Hematopoietic multipotent progenitor cell treated with erythropoietin and hydrocortisone succinate and interleukin-3 and kit ligand, for 17 days (in vitro differentiated cells): ENCODE measurements at places on chromosomes 3 and 15.

DNA sequence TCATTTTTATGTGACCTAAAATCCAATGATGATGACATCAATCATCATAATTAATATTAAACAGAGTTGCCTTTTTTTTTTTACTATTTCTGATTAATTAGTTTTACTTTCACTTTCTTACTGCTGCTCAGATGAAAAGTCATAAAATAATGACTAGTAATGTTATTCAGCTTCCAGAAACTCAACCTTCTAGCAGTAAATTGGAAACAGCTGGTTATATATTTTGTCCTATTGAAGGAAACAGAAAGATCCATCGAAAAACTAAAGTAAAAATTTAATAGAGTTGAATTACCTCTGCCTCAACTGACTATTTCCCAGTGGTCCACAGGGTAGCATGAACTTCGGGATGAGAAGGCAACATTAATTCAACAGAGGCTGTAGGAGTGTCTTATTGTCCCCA, 107.1 kb upstream of the PTX3 start:
- no peak for DNase-seq

- DNase-seq = peak; percentile 4
These were observed at the start of gene AMT for GRCh38 chr3:49422379-49423248. Gene AMT, minus strand, starts transcription at chr3:49422473. Its CDS starts 23 bp downstream, at chr3:49422450.

- DNase-seq = no peak
These were observed 118.1 kb downstream of the AGBL1 start for GRCh38 chr15:86197770-86198169.

GRCh38 chr3:127999509-128000106, 52.6 kb upstream of the SEC61A1 start:
- no peak for DNase-seq

DNA sequence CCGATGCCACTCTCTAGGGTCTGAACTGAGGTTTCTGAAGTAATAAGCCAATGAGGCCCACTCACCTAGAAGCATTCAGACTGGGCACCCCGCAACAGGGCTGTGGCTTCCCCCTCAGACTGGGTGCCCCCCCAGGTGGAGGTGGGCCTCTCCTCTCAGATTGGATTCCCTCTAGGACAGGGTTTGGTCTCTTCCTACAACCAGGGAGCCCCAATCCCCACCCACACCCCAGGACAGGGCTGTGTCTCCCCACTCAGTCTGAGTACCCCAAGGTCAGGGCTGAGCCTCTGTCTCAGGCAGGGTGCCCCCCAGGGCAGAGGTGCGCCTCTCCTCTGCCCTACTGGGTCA, 27.7 kb downstream of the PTH1R start:
- DNase-seq = no peak

DNA sequence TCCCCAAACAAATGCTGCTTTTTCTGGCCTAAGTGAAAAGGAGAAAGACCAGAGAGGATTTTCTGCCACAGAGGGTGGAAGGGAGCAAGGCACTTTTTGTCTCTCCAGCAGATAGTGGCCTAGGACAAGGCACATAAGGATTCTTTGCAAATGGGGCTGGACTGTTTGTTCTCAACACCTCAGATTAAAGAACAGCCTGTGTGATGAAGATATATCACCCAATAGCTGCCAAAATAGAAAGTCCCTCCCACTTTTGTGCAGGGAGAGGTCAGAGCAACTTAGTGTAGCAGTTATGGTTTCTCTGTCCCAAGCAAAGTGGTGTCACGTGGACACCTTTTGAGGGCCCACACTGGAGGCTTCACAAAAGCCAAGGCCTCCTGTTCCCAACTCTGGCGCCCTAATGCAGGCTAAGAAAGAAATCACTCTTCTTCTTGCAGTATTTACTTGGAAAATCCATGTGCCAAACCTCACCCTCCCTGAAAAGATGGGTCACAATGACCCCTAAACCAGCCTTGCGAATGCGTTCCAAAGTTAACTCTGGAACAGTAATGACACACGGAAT, 84.9 kb downstream of the LRIG1 start:
- DNase-seq = no peak

GRCh38 chr15:50549326-50549725, 2.9 kb upstream of the USP50 start:
- no peak for DNase-seq

DNA sequence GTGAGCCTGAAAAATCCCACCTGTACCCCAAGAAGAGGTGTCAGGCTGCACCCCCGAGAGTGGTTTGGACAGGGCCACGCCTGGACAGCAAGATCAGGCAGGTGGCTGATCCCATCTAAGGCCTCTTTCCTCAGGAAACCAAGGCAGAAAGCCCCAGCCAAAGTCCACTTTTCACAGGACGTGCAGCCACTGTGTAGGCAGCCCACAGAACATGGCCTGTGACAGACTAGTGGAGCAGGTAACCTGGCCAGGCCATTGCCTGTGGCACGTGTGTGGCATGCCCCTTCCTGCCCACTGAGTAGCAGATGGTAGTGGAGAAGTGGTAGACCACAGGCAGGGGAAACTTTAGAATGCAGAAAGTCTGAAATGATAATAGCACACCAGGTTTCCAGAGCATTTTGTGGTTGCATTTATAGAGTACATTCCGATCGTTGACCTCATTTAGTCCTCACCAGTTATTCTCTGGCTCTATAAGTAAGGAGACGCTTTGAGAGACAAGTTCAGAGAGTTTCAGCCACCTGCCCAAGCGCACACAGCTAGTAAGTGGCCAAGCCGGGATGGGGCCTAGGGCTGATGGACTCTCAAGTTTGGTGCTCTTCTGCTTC, 68.7 kb downstream of the AAGAB start:
- DNase-seq = no peak

GRCh38 chr3:42936157-42936981, 30.4 kb downstream of the ZNF662 start:
- no peak for DNase-seq

- DNase-seq = no peak
These were observed 35.5 kb upstream of the EPHB3 start for GRCh38 chr3:184526088-184526433.

DNA sequence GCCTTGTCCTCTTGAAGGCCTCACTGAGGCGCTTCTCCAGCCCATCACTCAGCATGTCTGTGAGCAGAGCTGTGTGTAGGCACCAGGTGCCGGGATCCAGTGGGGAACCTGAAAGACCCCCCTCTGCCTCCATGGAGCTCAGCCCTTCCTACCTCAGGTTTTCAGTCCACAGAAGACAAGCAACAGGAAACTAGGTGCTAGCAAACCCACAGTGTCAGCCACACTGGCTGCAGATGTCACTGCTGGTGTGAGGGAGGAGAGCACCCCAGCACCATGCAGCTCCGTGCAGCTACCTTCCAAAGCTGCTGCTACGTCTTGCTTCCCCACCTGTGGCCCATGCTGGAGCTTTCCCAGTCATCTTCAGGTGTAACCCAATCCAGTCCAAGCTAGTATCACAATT, 17.9 kb downstream of the PSTPIP1 start:
- no peak for DNase-seq

- no peak for DNase-seq
These were observed 324.3 kb downstream of the FEZF2 start for GRCh38 chr3:62049033-62049432.

GRCh38 chr15:65937476-65937875, 68.2 kb downstream of the RAB11A start:
- no peak for DNase-seq

DNA sequence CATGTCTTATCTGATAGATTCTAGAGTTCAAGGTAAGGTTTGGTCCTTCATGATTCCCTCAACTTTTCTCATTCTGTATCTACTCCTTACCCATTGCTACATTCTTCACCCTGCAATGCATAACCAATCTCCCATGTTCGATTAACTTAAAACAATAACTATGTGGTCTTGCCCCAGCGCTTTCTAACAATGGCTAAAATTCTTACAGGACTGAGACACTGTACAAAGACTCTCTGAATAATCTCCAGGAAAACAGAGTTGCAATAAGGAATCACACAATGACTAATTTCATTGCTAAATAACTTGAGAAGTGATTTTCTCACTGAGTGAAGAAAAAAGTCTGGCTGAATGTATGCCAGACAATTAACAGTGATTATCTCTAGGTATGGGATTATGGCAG, 69.6 kb upstream of the FAM174B start:
- DNase-seq = no peak

DNA sequence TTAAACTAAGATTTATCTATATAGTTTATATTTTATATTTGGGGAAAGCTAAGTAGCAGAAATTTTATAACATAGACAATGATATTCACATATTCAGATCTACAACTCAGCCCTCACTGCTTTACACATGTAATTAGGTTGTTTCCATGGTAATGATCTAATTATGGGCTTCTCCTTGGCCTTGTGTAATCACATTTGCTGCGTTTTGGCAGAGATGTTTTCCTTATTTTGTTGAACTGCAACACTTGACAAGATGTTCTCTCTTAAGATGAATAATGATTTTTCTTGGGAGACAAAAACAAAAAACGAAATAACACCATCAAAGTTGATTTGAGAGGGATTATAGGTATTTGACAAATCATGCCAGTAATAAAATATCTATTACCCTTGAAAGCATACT, 635.6 kb upstream of the TBL1XR1 start:
- DNase-seq = no peak
